ENCODE measurements at places on chromosomes 7 and 10.

GRCh38 chr7:150945171-150945852 lies 32.8 kb downstream of the KCNH2 start:
- DNase-seq, result no peak

- DNase-seq, result no peak
Observed at GRCh38 chr10:110392121-110392520, 87.4 kb upstream of the SMNDC1 start.

DNA sequence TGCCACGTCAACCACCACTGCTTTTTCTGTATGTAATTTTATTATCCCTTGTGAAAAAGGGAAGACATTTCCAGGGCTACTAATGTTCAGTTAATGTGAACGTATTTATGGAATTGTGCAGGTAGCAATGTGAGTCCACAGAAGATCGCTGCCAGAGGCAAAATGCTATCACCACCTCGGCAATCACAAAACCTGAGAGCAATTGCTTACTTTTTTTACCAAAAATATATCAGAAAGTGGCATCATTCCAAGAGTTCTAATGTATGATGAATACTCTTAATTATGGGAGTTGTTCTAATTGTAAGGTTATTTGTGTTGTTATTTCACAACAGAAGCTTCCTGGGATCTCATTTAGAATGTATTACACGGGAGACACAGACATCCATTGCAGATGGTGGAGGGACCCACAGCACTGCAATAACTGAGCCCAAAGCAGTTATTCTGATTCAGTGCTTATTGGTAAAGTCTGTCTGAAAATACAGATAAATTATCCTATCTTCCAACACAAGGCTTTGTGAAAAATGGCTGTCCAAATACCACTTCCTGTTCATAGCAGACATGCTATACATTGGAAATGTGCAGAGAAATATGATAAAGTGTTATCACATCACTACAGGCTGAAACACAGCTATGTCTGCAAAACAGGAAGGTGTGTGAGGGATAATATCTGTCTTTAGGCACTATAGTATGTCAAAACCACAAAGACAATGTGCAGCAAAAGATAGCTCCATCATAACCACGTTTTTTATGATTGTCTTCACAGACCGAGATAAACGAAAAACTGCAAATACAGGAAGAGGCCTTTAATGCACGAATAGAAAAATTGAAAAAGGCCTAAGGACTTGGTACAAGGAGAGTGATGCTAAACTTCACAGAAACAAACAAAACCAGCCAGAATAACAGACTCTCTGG lies 102.7 kb downstream of the CABCOCO1 start:
- DNase-seq, result no peak

DNA sequence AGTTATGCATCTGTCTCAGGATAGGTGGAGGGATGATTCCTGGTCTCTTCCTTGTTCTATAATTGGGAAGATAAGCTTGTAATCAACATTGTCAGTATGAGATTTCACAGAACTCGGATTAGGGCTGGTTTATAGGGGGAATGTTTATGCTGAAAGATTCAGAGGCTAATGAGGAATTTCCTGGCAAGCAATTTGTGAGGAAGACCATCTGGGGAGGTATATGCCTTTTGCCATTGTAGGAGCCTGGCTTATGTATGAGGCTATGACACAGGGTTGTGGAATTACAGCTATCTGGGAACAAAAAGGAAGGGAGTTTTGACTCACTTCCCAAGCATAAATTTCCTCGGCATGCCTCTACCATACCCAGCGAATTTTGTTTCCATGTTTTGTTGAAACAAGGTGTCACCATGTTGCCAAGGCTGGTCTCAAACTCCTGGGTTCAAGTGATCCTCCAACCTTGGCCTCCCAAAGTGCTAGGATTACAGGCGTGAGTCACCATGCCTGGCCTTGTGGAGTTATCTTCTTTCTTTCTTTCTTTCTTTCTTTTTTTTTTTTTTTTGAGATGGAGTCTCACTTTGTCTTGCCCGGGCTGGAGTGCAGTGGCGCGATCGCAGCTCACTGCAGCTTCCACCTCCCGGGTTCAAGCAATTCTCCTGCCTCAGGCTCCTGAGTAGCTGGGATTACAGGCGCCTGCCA lies 1.6 kb upstream of the COPS6 start:
- no peak for DNase-seq

DNA sequence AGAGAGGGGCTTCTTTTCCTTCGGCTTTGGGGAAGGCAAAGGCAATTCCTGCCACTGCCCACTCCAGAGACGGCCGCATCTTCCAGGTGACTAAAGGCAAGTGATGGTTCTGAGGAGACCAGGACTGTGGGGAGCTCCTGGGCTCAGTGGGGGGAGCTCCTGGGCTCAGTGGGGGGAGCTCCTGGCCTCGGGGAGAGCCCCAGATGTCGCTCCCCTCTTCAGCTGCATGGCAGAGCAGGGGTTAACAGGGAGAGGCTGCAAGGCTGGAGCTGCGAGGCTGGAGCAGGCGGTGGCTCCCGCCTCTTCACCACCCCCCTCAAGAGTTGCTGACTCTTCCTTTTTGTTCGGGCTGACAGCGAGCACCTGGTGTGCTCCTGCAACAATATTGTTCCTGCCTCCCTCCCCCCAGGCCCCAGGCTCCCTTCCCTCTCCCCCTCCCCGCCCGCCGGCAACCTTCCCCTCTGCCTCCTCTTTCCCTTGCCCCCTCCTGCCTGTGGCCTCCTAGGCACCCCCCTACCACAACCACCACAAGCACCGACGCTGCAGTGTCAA lies 56.3 kb upstream of the LBX1 start:
- DNase-seq, result no peak

GRCh38 chr10:74976565-74976964 lies 134.9 kb upstream of the SAMD8 start:
- no peak for DNase-seq

- no peak for DNase-seq
Observed at GRCh38 chr7:94351703-94352102, 43.0 kb upstream of the COL1A2 start.

GRCh38 chr7:134707663-134708378 lies 61.2 kb downstream of the BPGM start:
- DNase-seq, result no peak

DNA sequence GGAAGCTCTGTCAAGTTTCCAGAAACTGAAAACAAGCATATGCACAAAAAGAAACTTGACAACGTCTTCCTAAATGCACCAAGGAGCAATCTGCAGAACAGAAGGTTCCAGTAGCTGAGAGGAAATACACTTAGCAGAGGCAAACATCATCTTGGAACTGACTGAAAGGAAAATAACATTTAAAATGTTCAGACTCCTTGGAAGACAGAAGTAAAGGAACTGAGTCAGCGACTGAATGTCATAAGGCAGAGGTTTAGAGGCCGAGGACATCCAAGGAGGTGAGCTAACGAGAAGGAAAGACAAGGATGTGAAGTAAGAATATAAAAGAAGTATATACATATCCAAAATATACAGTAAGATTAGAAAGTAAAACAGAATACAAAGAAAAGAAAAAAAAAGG lies 24.1 kb downstream of the SEMA3D start:
- no peak for DNase-seq

- no peak for DNase-seq
Observed at GRCh38 chr7:135262623-135263320, 29.1 kb downstream of the STRA8 start.

DNA sequence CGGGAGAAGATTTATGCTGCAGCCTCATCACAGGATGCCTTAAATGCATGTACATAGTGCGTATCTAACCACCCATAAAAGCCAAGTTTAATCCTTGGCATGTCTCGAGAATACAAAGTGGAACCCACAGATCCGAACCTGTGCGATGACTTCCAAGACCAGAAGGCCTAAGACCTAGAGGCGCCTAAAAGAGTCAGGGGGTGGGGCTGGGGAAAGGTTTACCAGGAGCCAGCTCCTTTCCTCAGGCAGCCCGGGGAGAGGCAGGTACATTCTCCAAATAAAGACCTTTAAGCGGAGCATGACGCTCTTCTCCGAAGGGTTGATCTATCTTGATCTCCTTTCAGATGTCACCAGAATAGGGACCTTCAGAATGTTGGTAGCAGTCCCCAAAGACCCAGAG lies 9.7 kb downstream of the SP8 start:
- no peak for DNase-seq

- no peak for DNase-seq
Observed at GRCh38 chr7:42740408-42740807, 171.5 kb downstream of the C7orf25 start.

- peak; percentile 12 for DNase-seq
Observed at GRCh38 chr10:74824184-74824899, 2.1 kb upstream of the KAT6B start.

GRCh38 chr7:21137640-21138039 lies 290.2 kb upstream of the SP4 start:
- no peak for DNase-seq

GRCh38 chr7:46432708-46433107 lies 511.6 kb upstream of the IGFBP3 start:
- no peak for DNase-seq

GRCh38 chr7:121187676-121188075 lies 141.1 kb upstream of the WNT16 start:
- DNase-seq, result no peak

GRCh38 chr10:89025453-89025852 lies 34.9 kb downstream of the FAS start:
- no peak for DNase-seq

- no peak for DNase-seq
Observed at GRCh38 chr7:23715099-23715498, 5.1 kb downstream of the STK31 start.

- DNase-seq, result no peak
Observed at GRCh38 chr7:50664937-50665336, 99.7 kb upstream of the DDC start.

DNA sequence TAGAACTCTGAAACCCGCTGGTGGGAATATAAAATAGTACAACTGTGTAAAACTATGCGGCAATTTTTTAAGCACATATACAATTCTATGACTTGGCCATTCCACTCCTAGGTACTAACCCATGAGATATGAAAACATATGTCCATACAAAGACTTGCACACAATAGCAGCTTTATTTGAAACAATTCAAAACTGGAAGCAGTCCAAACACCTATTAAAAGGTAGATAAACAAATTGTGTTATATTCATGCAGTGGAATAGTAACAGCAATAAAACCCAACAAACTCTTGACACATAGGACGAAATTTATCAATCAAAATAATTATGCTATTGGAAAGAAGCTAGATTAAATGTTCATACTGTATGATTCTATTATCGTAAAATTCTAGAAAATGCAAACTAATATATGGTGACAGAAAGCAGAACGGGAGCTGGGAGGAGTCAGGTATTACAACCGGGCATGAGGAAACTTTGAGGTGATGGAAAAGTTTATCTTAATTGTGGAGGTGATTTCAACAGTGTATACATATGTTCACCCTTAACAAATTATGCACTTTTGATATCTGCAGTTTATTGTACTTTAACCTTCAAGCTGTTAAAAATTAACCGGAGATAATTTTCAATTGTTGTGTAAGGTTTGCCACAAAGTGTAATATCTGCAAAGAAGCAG lies 803 bp upstream of the STK31 start:
- no peak for DNase-seq

DNA sequence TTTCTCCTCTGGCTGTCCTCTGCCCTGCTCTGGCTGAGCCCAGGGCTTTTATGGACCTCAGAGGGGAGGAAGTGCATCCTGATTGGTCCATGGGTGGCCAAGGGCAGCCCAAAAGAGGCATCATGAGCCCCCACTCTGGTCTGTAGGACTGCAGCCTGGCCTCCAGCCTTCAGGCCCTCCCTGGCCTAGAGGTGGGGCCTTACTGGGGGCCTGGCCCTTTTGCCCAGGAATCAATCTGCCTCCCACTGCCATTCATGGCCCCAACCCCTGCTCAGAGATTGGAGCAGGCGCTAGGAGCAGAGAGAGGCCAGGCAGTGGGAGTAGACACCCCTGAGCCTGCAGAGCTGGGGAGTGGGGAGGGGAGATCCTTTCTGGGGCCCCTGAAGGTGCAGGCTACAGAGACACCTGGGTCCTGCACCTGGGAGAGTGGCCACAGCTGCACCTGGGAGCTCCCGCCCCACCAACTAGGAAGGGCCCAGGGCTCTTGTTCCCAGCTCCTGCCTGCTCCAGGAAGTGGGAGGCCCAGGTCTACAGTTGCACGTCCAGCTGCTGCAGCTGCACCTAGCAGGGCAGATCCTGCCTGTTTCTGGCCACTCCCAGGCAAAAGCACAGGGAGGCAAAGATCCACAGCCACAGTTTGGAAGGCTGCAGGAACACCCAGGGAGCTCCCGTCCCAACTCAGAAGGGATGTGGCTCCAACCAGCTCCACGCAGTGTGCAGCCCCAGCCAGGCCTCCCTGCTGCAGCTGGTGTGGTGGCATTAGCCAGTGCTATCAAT lies 6.4 kb upstream of the DYNC2I1 start:
- no peak for DNase-seq

DNA sequence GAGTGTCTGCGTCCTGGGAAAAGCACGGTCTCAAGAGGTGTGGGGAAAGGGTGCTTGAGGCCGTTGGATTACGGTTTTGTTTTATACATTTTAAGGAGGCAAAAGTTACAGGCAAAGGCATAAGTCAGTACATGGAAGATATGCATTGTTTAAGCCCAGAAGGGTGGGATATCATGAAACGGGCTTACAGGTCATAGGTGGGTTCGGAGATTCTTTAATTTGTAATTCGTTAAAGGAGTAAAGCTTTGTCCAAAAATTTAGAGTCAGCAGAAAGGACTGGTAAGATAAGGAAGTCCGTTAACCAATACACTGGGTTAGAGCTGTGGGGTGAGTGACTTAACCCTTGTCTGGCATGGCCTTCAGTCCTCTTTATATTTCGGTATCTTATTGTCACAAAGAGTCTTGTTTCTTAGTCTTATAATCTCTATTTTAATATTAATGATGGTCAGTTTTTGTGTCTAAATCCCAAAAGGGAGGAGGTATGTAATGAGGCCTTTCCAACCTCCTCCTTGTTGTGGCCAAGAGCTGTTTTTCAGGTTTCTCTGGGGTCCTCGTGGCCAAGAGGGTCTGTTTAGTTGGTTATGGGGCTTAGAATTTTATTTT lies 12.7 kb downstream of the TSPAN14 start:
- no peak for DNase-seq

- DNase-seq, result no peak
Observed at GRCh38 chr10:44995581-44995913, 5.2 kb upstream of the ZNF22 start.

- DNase-seq, result no peak
Observed at GRCh38 chr10:48511066-48511874, 93.6 kb downstream of the ARHGAP22 start.

DNA sequence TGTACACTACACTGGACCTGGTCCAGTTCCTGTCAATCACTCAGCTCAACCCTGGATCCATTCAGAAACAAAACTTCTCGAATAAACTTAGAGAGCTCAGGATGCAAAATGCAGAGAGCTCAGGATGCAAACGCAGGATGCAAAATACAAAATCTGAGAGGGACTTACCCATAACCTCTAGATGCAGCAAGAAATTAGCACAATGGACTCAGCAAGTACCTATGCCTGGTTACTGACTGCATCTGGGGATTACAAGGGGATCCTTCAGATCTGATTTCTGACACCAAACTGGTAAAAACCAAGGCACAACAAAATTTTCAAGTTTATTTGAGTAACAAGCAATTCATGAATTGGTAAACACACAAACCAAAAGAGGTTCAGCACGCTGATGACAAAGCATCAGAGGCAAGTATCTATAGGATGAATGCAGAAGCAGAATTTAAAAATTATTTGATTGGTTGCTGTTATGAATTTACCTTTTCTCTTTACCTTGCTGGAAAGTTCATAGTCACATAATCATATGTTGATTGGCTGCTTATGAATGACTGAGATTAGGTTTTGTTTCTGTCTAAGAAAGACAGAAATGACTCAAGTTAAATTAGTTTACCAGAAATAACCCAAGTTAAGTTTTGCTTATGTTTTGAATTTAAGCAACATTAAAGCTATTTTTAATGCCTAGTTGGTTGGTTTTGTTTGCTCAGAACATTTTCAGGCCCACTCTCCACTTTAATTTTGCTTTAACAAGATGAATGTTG lies 11.4 kb downstream of the GIMAP6 start:
- no peak for DNase-seq
